ENCODE measurements at places on chromosomes 6 and 20.

DNA sequence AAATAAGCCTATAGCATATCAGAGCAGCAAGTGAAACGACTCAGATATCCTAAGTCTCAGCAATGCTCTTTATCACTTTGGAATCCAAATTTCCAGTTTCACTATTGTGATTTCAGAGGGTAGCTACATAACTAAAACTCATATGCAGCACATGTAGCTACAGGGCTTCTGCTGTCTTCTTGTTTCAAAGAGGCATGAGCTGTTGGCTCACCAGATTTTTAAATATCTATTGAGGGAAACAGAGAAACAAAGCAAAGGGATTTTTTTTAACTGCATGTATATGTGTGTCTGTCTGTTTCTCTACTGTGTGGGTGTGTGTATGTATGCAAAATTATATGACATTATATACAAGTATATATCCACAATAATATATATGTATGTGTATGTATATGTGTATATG, 258.4 kb downstream of the HDGFL1 start:
- DNase-seq: no peak

DNA sequence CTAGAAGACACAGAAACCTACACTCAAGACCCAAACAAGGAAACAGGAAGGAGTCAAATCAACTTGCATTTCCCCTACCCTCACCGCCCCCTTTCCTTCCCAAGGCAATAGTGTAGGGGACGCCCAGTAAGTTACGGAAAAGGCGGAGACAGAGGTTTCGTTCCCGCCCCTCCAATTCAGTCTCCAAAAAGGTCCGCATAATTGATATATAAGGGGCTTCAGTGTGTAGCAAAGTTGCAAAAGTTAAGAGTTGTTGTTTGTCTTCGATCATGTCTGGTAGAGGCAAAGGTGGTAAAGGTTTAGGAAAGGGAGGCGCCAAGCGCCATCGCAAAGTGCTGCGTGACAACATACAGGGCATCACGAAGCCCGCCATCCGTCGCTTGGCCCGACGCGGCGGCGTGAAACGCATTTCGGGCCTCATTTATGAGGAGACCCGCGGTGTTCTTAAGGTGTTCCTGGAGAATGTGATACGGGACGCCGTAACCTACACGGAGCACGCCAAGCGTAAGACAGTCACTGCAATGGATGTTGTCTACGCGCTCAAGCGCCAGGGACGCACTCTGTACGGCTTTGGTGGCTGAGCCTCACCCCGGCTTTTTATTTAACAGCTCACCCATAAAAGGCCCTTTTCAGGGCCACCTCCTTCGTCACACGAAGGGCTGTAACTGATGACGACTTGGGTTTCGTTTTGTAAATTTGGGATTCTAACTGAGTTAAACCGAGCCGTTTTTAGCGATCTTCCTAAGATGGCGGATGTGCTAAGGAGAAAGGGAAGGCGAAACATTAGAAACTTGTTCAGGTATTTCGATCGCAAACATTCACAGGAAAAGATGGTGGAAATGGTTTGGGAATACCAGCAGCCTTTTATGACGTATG, 124.6 kb upstream of the BTN3A2 start:
- no peak for DNase-seq

- no peak for DNase-seq
Measured at GRCh38 chr20:46040902-46041535, 12.0 kb downstream of the SLC12A5 start.

DNA sequence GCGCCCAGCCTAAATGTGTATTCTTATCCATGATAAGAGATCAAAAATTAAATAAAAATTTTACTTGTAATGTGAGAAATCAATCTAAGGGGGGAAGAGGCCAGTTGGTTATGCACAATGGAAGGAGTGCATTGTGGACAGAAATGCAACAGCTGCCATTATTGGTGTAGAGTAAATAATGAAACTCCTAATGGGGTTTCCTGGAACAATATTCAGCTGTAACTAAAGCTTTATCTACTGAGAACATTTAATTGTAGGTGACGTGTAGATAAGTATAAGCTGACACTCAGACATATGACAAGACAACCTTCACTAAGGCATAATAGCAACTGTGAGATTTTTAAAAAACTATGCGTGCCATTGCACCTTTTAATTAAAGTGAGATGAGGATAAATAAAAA, 71.4 kb downstream of the CEP57L1 start:
- DNase-seq: no peak

DNA sequence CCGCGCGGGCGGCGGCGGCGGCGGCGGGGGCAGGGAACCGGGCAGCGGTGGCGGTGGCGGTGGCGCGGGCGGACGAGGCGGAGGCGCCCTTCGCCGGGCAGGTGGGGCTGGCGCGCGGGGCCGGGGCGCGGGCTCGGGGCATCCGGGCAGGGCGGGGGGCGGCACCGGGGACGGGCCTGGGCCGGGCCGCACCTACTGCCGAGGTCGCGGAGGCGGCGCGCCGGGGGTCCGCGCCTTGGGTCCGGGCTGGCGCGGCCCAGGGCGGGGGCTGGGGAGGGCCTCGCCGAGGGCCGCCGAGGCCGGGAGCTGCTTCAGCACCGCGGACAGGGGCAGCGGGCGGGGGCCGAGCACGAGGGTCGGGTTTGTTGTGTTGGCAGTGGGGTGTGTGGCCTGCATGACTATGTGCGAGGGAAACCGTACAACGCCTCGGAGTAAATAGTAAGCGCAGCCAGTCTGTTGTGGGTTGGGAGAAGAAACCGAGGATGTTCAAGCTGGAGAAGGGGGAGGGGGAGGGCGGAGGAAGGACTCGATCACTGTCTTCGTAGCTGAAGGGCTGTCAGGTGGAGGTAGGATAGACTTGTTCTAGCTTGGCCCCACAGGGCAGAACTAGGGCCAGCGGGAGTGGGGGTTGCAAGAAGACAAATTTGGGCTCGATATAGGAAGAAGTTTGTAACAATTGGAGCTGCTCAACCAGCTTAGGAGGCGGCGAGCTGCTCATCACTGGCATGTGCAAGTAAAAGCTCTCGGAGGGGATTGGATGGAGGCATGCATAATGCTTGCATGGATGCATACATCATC, 593 bp downstream of the MMP24 start:
- no peak for DNase-seq

DNA sequence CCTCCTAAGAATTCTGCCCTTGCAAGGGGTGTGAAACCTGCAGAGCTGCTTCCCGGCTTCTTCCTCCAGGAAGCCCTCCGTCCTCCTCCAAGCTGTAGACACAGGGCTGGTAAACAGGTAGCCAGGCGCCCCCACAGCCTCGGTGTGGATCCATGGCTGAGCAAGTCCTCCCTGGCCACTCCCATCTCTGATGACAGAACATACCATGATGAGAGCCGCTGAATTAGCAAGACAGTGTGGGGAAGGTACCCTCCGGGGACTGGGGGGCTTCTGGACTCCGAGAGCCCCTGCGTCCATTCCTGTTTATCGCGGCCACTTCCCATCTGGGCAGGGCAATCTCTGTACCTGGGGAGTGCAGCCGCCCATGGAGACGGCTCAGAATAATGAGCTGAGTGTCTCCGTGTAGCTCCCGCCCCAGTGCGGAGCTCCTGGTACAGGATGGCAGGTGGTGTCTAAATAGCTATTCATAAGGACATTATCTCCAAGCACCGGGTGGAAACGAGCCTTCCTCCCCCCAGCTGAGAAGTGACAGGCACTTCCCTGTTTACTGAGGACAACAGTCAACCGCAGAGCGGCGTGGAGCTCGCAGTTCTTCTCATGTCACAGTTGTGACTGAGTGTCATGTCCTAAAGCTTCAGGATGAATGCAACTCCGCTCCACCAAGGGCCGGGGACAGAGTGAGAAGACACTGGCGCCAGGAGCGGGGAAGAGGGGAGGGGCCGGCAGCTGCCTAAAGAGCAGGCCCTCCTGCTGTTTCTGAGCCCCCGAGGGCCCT, 22.7 kb upstream of the NTSR1 start:
- DNase-seq: no peak

DNA sequence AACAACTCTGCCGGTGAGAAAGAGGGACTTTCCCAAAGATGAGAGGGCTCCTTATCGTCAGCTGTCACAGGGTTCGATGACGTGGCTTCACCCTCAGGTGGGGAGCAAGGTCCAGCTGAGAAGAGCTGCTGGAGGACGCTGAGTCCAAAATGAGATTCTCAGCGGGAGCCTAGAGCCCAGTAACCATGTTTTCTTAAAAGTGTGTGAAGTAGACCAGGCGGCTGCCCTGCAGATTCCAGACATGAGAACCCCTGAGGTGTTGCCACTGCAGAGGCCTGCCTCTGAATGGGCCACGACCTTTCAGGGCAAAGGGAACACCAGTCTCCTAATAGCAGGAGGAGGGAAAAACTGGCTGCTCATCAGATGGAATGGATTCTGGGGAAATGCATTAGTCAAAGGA, 375.1 kb downstream of the BTBD9 start:
- DNase-seq: no peak
